ENCODE measurements at places on chromosomes 1 and 21.

- no peak overlapping the region for H3K4me3 ChIP-seq
- H3K27ac ChIP-seq: no peak overlapping the region
- H3K4me1 ChIP-seq: no peaks in the 10 kb centered on the region
- H3K36me3 ChIP-seq: no peaks in the 10 kb centered on the region
- no peaks in the 10 kb centered on the region for H3K27me3 ChIP-seq
Measured at GRCh38 chr1:74693473-74693872, 19.9 kb upstream of the ERICH3 start.

GRCh38 chr1:167789501-167789900, 67.7 kb downstream of the MPZL1 start:
- H3K36me3 ChIP-seq: peaks cover 6% of the 10 kb centered on the region
- no peak overlapping the region for H3K27ac ChIP-seq
- H3K4me1 ChIP-seq: peaks cover 2% of the 10 kb centered on the region
- no peak overlapping the region for H3K4me3 ChIP-seq
- H3K27me3 ChIP-seq: no peaks in the 10 kb centered on the region

DNA sequence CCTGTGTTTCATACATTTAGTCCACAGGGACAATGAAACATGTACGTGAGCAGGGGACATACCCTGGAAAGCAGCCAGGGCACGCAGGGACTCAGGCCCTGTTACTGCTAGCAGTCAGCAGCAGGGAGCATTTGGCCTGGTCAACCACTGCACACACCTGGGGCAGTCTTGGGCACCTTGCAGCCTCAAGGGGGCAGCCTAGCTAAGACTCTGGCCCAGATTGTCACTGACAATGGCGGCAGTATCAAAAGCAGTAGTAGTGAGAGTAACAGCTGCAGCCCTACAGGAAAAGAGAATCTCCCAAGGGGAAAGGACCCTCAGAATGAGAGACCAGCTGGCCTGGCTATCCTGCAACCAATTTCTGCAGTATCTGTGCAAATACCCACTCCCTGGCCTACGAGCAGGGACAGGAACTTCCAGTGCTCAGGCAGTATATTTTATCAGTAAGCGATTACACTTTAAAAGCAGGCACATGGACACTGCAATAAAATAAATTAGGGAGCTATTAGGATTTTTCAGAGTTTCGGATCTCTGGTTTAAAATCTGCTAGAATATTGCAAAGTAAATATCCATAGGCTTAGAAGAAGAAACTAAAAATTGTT, 475.6 kb downstream of the LTN1 start:
- no peak overlapping the region for H3K4me3 ChIP-seq
- no peak overlapping the region for H3K27ac ChIP-seq
- no peaks in the 10 kb centered on the region for H3K27me3 ChIP-seq
- no peaks in the 10 kb centered on the region for H3K4me1 ChIP-seq

- peaks cover 28% of the 10 kb centered on the region for H3K27me3 ChIP-seq
- no peak overlapping the region for H3K27ac ChIP-seq
- no peak overlapping the region for H3K4me3 ChIP-seq
- H3K4me1 ChIP-seq: no peaks in the 10 kb centered on the region
Measured at GRCh38 chr1:94827434-94827833, 7.3 kb downstream of the SLC44A3 start.

GRCh38 chr1:229553621-229554130, 4.8 kb downstream of the ABCB10 start:
- peaks cover 50% of the 10 kb centered on the region for H3K4me1 ChIP-seq
- H3K27ac ChIP-seq: peak overlapping the region; percentile 48
- H3K27me3 ChIP-seq: no peaks in the 10 kb centered on the region
- no peak overlapping the region for H3K4me3 ChIP-seq

DNA sequence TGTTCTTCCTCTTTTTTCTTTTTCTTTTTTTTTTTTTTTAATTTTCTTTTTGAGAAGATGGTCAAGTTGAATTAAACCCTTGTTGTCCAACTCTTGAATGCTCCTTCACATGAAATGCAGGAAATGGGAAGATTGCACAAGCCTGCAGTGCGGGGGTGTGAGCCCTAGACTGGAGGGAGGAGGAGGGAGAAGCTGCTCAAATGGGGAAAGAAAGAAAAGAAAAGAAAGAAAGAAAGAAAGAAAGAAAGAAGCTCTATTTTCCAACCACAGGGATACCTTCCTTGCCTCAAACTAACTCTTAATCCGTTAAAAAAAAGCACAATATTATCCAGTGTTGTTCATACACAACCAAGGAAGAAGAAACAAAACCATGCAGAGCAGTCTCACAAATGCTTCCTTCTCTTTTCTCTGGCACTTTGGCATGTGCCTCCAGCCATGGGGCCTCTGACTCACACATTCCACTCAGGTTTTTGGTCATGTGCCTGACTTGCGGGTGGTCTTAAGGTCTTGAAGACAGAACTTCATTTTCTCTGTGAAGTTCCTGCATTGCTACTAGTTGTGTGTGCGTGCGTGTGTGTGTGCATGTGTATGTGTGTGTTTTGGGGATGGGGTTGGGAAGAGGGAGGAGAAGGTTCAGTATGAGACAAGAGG, 276.1 kb downstream of the RPS6KC1 start:
- H3K4me3 ChIP-seq: no peak overlapping the region
- no peaks in the 10 kb centered on the region for H3K4me1 ChIP-seq
- H3K27me3 ChIP-seq: peaks cover 8% of the 10 kb centered on the region
- H3K36me3 ChIP-seq: no peaks in the 10 kb centered on the region
- no peak overlapping the region for H3K27ac ChIP-seq

- H3K27me3 ChIP-seq: no peaks in the 10 kb centered on the region
- no peak for DNase-seq
- H3K4me3 ChIP-seq: no peak overlapping the region
- H3K36me3 ChIP-seq: no peaks in the 10 kb centered on the region
- peaks cover 2% of the 10 kb centered on the region for H3K4me1 ChIP-seq
- no peak overlapping the region for H3K27ac ChIP-seq
Measured at GRCh38 chr1:207404849-207405525, 49.1 kb upstream of the CR2 start.

DNA sequence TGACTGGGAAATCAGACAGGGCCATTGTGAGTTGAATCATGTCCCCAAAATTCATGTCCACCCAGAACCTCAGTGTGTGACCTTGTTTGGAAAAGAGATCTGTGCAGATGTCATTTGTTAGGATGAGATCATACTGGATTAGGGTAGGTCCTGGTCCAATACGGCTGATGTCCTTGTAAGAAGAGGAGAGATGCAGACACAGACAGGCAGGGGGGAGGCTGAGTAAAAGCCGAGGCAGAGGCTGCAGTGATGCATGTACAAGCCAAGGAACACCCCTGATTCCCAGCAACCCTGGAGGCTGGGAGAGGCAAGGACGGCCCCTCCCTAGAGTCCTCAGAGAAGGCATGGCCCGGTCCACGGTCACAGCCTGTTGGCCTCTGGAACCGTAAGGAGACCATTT, 15.9 kb upstream of the NPPB start:
- peaks cover 17% of the 10 kb centered on the region for H3K27me3 ChIP-seq
- no peak for DNase-seq
- no peaks in the 10 kb centered on the region for H3K4me1 ChIP-seq
- H3K4me3 ChIP-seq: no peak overlapping the region
- H3K27ac ChIP-seq: no peak overlapping the region

GRCh38 chr1:245207056-245207638, 52.4 kb downstream of the KIF26B start:
- no peak overlapping the region for H3K27ac ChIP-seq
- no peaks in the 10 kb centered on the region for H3K4me1 ChIP-seq
- peaks cover 11% of the 10 kb centered on the region for H3K36me3 ChIP-seq

DNA sequence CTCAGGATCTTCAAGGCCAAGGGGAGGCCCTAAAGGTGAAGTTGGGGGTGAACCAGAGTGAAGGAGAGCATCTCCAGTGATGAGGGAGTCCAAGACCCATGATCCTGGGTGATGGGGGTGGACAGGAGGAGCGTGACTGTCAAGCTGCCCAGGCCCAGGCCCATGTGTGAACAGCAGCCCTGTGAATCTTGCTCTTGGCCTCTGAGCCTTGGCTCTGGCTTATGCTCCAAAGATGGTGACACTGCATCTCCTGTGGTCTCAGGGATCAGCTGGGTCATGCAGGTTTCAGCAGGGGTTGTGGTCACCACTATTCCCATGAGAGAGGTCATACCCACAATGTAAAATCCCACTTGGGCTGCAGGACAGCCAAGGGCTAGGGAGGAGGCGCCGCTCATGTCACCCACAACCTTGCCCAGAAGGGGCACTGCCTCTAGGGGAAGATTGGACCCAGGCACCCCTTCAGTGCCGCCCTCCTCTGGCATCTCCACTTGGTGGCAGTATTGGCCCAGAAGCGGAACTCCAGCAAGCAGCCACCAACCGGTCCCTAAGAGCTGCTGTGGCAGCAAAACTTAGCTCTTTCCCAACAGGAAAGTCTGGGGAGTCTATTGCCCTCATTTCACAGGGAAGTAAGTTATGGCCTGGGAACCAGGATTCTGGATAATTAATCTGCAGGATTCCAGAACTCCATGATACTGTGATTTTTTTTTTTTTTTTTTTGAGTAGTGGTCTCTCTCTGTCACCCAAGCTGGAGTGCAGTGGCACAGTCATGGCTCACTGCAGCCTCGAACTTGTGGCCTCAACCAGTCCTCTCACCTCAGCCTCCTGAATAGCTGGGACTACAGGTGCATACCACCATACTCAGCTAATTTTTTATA, 7.5 kb upstream of the WNT3A start:
- H3K36me3 ChIP-seq: peaks cover 24% of the 10 kb centered on the region
- peak; percentile 54 for DNase-seq
- H3K4me1 ChIP-seq: no peaks in the 10 kb centered on the region
- no peak overlapping the region for H3K4me3 ChIP-seq

DNA sequence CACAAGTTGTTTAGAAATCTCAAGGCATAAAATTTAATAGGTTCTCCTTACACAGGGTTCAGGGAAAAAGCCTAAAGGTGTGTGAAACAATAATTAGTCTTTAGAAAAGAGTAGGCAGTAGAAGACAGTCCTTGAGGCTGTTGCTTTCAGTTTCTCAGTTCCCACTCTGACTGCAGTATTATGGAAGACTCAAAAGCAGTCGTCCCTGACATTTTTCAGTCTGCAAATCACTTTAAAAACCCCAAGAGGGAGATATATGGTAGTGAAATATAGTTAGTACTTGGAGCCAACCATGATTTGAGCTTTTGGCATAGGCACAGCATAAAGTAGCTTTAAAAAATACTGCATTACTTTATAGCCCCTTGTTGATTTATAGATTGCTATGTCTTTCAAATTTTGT, 299.7 kb downstream of the OLFM3 start:
- no peaks in the 10 kb centered on the region for H3K36me3 ChIP-seq
- no peak overlapping the region for H3K4me3 ChIP-seq
- H3K27me3 ChIP-seq: peaks cover 17% of the 10 kb centered on the region
- H3K4me1 ChIP-seq: no peaks in the 10 kb centered on the region

DNA sequence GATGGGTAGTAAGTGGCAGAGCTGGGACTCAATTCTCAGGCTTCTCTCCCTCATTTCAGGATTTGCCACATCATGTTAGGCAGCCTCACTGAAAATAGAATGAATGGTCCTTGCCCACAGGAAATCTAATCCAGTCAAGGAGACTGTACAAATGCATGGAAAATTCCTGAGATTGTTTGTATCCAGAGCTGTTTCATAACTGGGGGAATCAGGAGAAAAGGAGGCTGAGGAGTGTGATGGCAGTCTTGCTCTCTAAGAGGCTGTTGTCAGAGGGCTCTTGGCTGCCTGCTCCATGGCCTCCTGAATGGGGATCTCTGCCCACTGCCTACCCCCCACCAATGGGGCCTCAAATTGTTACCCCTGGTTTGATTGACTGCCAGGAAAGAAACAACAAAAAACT, 141.9 kb upstream of the TNR start:
- H3K4me3 ChIP-seq: no peak overlapping the region
- no peaks in the 10 kb centered on the region for H3K36me3 ChIP-seq
- DNase-seq: no peak
- no peaks in the 10 kb centered on the region for H3K27me3 ChIP-seq

- H3K4me1 ChIP-seq: no peaks in the 10 kb centered on the region
- no peak overlapping the region for H3K4me3 ChIP-seq
- no peak for DNase-seq
- H3K27me3 ChIP-seq: peaks cover 6% of the 10 kb centered on the region
- peaks cover 6% of the 10 kb centered on the region for H3K36me3 ChIP-seq
Measured at GRCh38 chr1:87388411-87388810, 59.7 kb downstream of the LMO4 start.

Measured in naive thymus-derived CD8-positive, alpha-beta T cell (primary cell).